Eye (tissue), 1 donor: ENCODE measurements at places on chromosomes 2 and 18.

DNA sequence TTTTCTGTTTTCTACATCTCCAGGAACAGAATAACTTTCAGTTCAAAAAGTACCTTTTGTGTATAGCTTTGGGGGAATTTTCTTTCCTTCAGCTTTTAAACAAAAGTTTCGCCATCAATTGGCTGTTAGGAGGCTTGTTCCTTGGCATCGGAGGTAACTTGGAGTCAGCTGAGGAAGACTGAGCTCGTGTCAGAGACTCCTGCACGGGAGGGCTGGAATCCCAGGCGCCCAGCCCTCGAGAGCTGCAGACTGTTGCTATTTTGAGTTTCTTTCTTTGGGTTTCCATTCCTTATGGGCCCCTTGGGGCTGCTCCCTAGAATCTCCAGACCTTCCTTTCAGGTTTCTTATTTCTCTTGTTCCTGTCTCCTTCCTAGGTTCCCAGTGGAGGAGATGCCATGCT lies 8.1 kb downstream of the EMILIN2 start:
- DNase-seq = no peak

- no peak for DNase-seq
Observed at GRCh38 chr2:170368370-170368769, 190.4 kb downstream of the MYO3B start.

- peak; percentile 26 for DNase-seq
Observed at GRCh38 chr2:144249035-144249637, 270.8 kb downstream of the ZEB2 start.

DNA sequence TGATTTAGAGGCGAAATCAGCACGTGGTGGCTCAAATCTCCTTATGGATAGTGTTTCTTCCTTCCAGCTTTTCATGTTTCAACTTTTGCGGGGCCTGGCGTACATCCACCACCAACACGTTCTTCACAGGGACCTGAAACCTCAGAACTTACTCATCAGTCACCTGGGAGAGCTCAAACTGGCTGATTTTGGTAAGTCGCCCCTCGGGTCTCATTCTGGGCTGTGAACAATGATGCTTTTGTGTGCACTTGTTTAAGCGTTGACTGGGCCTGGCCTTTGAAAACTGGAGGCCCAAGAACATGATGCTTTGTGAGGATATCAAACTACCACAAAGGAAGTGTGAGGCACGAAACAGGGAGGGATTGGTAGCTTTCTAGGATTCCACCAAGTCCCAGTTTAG lies 27.4 kb downstream of the CDK15 start:
- no peak for DNase-seq

GRCh38 chr2:109304242-109304641 lies 175.2 kb downstream of the SH3RF3 start:
- DNase-seq = no peak

- DNase-seq = no peak
Observed at GRCh38 chr2:157159221-157159934, 98.1 kb upstream of the GALNT5 start.

GRCh38 chr2:20430461-20431300 lies 16.2 kb upstream of the RHOB start:
- DNase-seq = no peak

DNA sequence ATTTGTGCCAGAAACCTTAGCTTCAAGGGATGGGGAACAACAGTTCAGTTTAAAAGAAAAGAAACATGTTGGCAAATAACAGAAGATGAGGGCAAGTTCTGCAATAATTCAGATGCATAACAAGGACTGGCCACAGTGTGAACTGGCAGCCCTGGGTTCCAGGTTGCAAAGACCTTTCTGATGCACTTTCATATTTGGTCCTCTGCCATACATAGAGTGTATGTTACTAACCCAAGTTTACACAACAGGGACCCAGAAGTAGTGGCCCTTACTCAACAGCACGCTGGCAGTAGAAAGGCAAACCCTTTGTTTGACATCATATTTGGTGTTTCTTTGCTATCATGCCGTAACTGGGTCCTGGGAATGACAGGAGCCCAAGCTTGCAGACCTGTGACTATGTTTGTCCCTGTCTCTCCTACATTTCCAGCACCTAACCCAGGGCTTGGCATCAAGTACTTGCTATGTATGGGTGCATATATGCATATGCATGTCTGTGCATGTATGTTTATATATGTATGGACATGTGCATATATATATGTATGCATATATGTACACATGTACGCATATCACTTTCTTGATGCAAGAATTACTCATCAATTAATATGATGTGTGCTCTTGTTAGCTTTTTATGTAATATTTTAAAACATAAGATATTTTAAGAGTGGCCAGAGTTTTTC lies 94.3 kb downstream of the MBP start:
- no peak for DNase-seq

- peak; percentile 33 for DNase-seq
Observed at GRCh38 chr2:152396051-152396511, 61.1 kb downstream of the FMNL2 start.

- DNase-seq = peak; percentile 39
Observed at GRCh38 chr18:332721-333510, 65.1 kb upstream of the THOC1 start.

- DNase-seq = no peak
Observed at GRCh38 chr2:85872536-85873161, 16.1 kb downstream of the ST3GAL5 start.

DNA sequence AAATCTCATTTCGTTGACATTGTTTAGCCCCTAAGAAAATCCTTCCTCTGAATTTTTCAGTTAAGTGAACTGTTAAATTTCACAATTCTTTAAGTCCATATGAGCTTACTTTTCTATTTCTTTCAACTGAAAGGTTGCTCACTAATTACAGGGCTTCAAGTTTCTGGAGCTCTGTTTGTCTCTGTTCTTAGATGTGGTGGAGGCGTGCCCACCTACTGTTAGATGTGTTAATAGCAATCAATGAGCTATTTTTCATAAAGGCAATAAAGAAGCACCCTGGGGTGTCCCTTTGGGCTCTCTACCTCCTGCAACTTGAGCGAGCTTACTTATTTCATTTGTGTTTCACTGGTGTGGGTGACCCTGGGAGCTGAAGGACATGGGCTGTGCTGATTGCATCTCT lies 25.0 kb downstream of the CREG2 start:
- DNase-seq = no peak

GRCh38 chr18:1302861-1303260 lies 398.2 kb downstream of the ADCYAP1 start:
- DNase-seq = no peak

DNA sequence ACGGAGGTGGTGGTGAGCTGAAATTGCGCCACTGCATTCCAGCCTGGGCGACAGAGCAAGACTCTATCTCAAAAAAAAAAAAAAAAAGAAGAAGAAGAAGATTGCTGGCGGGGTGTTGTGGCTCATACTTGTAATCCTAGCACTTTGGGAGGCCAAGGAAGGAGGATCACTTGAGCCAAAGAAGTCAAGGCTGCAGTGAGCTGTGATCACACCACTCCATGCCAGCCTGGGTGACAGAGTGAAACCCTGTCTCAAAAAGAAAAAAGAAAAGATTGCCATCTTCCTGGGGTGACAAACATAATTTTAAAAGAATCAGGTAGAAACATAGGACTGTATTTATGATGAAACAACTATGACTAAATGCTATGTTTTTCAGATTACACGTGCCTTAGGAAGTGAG lies 55.1 kb upstream of the EML4 start:
- no peak for DNase-seq

GRCh38 chr18:75546964-75547363 lies 119.5 kb upstream of the SMIM21 start:
- no peak for DNase-seq

- DNase-seq = no peak
Observed at GRCh38 chr2:27569398-27569797, 13.4 kb upstream of the ZNF512 start.

- DNase-seq = peak; percentile 94
Observed at GRCh38 chr18:79528846-79529245, 133.1 kb downstream of the NFATC1 start.

- no peak for DNase-seq
Observed at GRCh38 chr18:55605733-55606338, 17.8 kb upstream of the TCF4 start.

GRCh38 chr2:151782378-151783132 lies 45.7 kb downstream of the ARL5A start:
- DNase-seq = no peak

- DNase-seq = no peak
Observed at GRCh38 chr2:25333981-25334380, 7.7 kb downstream of the DNMT3A start.

GRCh38 chr2:226122041-226122440 lies 677.6 kb downstream of the IRS1 start:
- DNase-seq = no peak

GRCh38 chr2:10362096-10362897 lies 59.6 kb downstream of the HPCAL1 start:
- DNase-seq = peak; percentile 30

GRCh38 chr2:117967977-117968718 lies 45.7 kb downstream of the CCDC93 start:
- no peak for DNase-seq

DNA sequence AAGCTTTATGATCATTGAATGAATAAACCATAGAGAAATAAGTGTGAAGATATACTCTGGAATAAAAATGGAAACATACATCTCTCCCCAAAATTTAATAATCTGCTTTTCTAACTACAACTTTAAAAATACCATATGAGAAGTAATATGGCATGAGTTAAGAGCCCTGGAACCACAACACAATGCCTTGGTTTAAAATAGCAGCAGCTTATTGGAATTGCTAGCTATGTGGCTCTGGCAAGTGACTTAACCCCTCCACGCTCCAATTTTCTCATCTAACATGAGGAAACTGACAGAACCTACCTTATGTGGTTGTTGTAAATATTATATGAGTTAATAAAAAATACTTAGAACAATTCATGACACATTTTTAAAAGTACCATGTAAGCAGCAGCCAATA lies 76.4 kb downstream of the VPS54 start:
- DNase-seq = no peak

GRCh38 chr2:35787302-35788031 lies 568.1 kb upstream of the CRIM1 start:
- no peak for DNase-seq

DNA sequence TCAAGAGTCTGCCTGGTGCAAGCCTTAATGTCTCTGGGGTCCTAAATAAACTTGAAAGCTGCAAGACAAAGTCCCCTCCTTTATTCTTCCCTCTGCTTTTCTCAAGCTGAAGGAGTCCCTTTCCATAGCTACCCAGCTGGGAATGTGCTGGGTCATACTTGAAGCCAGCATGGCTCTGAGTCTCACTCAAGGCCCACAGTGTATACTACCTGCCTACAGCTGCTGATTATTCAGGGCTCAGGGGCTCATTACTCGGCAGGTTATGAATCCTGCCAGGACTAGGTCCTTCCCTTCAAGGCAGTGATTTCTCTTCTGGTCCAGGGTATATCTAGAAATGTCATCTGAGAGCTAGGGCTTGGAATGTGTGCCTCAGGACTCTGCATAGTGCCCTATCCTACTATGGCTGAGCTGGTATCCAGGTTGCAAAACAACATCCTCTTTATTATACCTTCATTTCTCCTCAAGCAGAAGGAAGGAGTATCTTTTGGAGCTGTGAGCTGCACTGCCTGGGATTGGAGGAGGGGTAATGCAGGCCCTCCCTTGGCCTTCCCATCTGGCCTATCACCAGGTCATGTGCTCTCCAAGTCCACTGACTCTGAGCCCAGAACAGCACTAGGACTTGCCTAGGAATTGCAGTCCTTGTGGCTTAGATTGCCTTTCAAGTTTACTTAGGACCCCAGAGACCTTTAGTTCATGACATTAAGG lies 22.3 kb downstream of the IL1RN start:
- DNase-seq = no peak

GRCh38 chr2:56318147-56318546 lies 134.4 kb downstream of the CCDC85A start:
- DNase-seq = no peak

DNA sequence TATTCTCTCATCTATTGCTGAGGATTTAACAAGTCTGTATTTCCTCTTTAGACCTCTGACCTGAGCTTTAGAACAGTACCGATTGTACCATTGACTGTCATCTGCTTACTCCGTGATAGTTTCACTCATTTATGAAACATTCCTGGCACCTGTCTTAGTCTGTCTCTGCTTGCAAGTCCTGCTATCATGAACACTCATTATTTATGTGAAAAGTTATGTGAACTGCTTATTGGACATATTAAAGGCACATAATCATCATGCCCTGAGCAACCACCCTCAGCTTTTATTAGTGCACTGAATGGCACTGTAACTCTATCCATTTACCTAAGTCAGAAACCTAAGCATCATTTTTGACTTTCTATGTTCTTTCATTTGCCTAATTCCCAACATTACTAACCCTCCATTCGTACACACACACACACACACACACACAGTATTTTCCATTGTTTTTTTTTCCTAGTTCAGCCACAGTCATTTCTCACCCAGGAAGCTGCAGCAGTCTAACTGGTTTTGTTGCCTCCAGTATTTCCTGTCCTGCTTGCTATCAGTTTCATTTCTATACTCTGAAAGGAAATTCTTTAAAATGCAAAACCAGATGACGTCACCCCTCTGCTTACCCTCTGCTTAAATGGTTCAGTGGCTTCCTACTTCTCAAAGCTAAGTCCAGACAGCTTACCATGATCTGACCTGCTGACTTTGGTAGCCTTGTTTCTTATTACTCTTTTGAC lies 146.1 kb downstream of the HAUS1 start:
- DNase-seq = peak; percentile 55

DNA sequence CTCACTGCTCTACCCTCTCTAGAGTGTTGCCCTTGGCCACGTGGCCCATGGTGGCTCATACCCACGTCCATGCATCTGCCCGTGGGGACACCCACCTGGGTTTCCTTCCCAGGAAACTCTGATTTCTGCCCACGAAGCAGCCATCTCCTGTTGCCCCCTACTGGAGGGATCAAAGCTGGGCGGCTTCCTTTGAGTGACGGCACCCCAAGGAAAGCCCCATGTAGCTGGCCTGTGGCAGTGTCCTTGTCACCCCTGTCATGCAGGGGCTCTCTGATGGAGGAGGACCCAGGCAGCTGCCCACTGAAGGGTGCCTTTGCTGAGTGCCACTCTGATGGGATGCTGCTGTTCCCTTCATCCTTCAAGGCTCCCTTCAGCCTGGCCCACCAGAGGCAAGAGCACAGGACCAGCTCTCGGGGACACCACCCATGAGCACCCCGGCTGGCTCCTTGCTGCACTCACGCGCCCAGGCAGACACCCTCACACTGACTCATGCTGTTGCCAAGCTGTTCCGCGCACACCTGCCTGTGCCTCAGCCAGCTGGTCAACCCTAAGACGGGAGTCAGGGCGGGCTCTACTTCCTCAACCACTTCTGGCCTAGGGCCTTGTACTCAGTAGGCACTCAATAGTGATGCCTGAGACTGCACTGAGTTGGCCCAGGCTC lies 101.1 kb downstream of the CTIF start:
- no peak for DNase-seq

DNA sequence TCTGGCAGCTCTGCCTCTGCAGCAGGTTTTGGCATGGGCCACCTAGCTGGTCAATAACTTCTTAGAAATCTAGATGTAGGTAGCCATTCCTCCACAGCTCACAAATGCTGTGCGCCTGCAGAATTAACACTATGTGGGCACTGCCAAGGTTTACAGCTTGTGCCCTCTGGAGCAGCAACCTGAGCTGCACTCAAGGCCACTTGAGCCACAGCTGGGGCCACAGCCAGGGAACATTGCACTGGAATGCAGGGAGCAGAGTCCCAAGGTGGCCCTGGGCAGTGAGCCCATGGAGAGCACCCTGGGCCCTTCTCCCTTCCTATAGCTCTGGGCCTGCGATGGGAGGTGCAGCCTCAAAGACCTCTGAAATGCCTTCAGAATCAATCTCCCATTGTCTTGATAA lies 365.3 kb downstream of the SATB2 start:
- DNase-seq = no peak
